ENCODE measurements at places on chromosomes 1 and 21.

DNA sequence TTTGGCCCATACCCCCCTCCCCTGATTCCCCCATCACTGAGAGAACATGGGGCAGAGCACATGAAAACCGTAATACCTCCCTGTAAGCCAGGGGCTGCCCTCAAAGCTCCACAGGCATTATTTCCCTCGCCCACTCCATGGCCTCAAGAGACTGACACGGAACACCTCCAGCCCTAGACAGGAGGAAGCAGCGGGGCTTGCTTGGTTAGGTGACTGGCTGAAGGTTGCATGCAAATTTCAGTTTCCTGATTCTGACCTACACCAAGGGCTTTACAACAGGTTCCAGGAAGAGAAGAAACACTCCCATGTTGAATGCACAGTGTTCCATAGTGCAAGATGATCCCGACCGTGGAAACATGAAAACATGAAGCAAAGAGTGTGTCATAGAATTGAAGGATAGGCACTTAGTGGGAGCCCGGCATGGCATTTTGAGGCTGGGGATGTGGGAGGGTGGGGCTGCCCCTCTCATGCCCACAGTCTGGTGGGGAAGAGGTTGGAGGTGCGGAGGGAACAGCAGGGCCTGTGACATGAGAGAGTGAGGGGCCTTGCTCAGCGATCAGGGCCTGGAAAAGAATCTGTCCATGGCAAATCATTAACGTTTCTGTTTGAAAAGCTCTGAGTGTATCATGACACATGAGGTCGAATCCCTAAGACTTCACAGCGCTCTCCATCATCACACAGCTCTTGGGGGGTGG, 33.5 kb downstream of the GPR137B start:
- no peak for DNase-seq

DNA sequence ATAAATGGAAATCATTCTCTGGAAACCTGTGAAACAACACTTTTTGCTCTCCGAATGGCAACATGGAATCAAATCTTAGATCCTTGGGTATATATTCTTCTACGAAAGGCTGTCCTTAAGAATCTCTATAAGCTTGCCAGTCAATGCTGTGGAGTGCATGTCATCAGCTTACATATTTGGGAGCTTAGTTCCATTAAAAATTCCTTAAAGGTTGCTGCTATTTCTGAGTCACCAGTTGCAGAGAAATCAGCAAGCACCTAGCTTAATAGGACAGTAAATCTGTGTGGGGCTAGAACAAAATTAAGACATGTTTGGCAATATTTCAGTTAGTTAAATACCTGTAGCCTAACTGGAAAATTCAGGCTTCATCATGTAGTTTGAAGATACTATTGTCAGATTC, 45.7 kb downstream of the PTGFR start:
- DNase-seq = no peak

DNA sequence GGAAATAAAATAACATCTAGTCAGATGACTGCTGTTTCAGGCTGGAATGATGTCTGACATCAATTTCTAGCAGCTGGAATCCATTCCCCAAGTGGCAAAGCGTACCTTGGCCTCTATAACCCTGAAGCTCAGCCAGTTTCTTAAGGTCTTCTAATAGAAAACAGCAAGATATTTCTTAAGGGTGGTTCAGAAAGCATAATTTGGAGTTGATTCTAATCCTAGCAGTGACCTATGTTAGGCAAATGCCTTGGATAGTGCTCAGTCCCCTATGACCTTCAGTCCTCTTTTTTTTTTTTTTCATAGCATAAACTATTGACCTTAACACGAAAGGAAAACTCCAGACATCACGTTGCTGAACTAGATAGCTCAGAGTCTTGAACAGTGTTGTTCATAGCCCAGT, 56.5 kb downstream of the LAMC2 start:
- DNase-seq = no peak

DNA sequence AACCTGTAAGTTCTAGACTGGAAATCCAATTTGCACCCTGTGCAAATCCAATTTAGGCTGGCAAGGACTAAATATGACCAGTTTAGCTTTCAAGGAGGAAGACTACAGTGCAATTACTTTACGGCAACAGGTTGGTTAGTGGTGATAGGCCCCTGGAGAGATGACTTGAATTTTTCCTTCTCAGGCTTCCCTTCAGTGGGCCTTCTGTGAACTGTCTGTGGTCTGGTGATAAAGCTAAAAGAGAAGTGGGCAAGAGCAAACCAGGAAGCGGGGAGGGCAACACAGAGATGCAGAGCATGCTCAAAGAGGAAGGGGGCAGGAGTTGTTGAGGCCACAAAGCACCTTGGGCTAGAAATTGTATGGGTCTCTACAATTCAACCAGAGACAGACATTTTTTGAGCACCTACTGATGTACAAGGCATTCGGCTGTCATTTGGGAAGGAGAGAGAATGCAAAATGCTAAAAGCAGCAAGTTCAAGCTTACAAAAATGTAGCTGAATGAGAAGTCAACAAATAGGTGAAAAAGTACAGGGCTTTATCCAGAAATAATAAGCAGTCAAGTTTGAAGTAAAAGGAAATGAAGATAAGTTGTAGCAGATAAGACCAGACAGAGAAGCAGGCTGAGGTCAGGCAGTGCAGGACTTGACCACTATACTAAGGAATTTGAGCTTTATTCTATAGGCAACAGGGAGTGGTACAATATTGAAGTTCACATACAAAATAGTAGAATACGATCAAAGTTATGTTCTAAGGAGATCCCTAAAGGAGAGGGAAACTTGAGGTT, 23.9 kb downstream of the INPP5B start:
- DNase-seq = peak; percentile 48

DNA sequence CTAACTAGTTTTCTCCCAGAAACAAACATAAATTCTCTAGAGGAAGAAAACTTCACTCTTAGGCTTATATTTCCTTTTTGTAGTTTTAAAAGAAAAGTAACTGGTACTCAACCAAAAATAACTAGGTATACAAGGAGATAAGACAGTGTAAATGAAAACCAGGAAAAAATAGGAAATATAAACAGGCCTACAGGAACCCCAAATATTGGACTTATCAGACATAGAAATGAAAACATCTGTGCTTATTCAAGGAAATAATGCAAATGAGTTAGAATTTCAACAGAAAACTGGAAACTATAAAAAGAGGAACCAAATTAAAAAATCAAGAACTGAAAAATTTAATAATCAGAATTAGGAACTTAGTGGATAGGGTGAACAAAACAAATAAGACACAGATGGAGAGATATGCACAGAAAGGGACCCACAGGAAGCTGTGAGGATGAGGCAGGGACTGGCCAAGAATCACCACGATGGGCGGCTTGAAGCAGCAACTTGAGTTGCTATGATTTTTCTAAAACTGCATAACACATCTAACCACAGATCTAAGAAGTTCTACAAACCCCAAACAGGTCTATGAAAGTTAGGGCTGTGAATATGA, 67.5 kb upstream of the ACTRT2 start:
- no peak for DNase-seq

GRCh38 chr1:36523850-36524249, 41.1 kb upstream of the CSF3R start:
- DNase-seq = no peak

DNA sequence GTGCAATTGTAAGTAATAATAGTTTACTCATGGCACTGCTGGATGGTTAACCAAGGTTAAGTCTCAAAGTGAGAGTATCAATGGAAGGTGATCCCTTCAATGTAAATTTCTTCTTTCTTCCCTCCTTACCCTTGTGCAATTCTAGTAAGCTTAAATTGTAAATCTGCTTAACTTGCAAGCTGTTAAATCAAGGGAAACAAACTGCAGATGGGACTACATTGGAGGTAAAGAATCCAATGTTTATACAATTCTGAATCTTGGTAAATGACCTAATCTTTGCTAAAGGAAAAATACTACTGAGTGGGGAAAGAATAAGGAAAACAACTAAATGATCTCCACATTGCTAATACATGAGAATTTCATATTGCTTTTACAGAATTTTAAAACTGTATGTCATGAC, 6.7 kb upstream of the CD55 start:
- DNase-seq = no peak

DNA sequence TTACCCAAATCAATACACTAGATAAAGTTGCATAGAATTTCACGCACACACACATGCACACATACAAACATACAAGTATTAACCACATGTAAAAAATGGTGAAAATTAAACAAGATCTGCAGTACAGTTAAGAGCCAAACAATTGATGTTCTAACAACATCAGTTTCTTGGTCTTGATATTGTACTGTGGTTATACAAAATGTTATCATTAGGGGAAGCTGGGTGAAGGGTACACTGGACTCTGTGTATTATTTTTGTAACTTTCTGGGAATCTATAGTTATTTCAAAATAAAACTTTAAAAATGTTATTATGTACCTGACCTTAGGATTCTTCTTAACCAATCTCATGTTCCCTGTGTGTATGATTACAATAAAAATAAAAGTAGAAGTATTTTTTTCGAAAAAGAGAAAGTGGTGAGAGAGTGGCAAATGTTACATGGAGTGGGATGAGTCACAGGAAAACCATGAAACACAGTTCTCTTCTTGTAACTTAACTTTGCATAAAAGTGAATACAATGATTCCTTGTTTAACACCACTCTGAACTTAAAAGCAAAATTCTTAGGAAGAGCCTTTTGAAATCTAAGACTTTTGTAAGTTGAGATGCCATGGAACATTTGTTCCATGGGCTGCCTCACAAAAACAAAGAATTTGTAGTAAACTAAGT, 101.6 kb upstream of the RUNX1 start:
- no peak for DNase-seq

DNA sequence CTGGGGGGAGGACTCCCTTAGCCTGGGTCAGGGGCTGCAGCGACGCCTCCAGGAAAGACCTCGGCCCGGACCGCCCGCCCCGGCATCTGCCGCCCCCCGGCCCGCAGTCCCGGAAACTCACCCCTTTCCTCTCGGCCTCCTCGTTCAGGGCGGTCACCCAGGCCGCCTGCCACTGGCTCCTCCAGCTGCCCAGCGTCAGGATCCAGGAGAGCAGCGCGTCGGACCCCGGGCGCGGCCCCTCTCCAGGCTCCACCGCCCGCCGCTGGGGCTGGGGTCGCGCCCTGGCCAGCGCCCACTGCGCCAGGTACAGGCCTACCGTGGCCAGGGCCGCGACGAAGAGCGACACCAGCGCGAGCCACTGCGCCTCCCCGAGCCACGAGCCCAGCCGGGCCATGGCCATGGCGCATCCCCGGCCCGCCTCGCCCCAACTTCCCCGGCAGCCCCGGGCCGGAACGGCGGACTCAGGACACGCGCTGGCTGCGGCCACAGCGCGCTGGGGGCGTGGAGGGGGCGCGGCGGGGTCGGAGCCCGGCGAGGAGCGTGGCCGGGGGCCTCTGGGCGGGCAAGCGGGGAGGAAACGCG, 478 bp downstream of the C2CD2 start:
- no peak for DNase-seq

- DNase-seq = no peak
Observed at GRCh38 chr1:15775706-15776105, 17.1 kb downstream of the FBLIM1 start.

GRCh38 chr1:31221072-31221471, 18.6 kb downstream of the NKAIN1 start:
- DNase-seq = no peak

GRCh38 chr1:228655796-228656394, 79.4 kb upstream of the RHOU start:
- DNase-seq = no peak

DNA sequence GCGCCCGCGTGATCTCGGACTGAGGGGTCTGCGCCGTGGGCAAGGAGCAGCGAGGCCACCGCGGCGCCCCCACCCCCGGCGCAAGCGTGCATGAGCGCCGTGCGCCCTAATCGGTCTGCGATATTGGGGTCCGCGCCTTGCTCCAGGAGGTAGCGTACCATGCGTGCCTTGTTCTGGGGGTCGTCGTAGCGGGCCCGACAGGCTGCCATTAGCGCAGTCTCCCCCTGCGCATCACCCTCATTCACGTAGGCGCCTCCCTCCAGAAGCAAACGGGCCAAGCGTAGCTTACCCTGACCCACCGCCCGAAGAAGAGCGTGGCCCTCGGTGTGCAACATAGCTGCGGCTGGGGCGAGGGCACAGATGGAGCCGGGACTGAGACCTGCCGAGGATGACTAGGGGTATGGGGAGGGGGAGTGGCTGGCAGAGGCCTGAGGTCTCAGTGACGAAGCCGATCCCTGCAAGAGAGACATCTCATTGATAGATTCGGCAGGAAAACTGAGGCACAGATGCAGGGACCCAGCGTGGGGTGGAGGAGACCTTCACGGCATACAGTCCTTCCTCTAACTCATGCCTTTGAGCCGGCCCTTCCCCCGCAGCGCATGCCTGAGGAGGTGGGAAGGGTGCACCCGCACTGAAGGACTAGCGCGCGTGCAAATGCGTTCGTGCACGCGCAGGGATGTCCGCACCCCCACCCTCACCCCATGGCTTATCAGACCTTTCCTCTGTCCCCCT, 2.8 kb downstream of the ANKRD34A start:
- DNase-seq = no peak

GRCh38 chr1:42165511-42166210, 1.1 kb upstream of the GUCA2A start:
- no peak for DNase-seq

- DNase-seq = peak; percentile 72
Observed at GRCh38 chr1:152347116-152347728, 12.6 kb downstream of the FLG2 start.

DNA sequence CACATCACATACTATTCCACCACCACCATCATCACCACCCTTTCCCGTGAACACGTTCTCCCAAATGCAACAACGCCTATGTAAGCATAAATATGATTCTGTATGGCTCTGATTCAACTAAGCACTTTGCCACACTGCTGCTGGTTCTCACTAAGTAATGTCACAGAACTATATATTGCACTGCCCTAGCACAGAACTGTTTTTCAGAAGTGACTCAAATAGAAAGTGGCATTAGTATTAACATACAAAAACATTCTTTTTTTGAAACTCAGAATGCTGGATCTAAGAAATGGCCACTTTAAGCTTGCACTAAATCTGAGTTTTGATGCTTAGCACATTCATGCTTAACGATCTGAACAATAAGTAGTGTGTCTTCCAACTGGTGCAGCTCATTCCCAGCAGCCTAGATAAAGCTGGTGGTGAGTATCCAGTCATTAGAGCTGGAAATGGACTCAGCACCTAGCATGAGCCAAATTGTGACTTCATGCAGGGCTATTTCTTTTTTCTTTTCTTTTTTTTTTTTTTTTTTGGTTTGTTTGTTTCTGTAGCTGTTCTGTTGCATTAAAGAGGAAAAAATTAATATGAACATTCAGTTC, 46.2 kb upstream of the ZC3H11B start:
- no peak for DNase-seq

- DNase-seq = no peak
Observed at GRCh38 chr1:77583483-77583882, 99.0 kb downstream of the ZZZ3 start.

DNA sequence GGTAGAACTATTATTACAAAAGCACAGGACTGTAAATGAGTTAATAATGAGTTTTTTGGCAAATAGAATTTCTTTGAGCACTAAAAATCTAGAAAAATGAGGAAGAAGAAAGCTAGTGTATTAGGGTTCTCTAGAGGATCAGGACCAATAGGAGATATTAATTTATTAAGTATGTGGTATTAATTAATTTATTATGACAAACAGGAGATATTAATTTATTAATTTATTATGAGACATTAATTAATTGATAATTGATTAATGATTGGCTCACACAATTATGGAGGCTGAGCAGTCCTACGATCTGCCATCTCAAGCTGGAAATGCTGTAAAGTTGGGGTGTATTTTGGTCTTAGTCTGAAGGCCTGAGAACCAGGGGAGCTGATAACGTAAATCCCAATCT, 31.2 kb downstream of the PLA2G4A start:
- no peak for DNase-seq

- DNase-seq = no peak
Observed at GRCh38 chr21:37659874-37660273, 256.4 kb downstream of the KCNJ6 start.
